Left hindlimb (tissue), 1 donor: ENCODE measurements at places on chromosomes 5 and 9.
A peak's percentile ranks its signal among the peaks of the same experiment; 100 is the strongest.

DNA sequence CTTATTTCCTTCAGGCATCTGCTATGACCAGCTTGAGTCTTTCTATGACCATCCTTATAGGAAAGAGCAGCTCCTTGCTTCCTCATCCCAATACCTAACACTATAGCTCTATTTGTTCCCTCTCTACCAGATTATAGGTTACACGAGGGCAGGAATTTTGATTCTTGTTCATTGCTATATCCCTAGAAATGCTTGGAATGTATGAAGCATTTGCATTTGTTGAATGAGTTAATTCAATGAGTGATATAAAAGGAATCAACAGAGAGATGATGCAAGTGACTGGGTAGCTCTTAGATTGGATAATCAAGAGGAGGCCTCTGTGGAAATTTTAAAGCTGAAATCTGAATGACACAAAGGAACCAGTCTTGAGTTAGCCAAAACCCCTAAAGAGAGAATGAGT is 13.9 kb downstream of the ZCCHC9 start:
- DNase-seq: no peak

DNA sequence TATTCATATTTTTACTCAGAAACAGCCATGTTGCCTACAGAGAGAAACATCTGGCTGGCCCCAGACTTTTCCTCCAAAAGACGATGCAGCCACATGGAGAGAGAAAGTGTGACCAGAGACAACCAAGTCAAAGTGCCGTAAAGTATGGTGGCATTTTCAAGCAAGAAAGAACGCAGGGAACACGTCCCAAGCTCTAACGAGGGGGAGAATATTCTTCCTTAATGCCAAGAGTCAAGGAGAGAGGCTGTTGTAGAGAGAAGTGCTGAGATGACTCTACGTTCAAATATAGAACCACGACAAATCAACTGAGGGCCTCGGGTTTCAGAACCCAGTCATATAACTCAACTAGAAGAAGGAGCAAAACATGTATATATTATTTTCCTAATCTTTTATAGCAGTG is 55.9 kb downstream of the FNBP1 start:
- DNase-seq: no peak

GRCh38 chr9:129495620-129496472 is 125.1 kb downstream of the C9orf50 start:
- peak; percentile 94 for DNase-seq

- no peak for DNase-seq
These were observed 128.5 kb upstream of the CDH10 start for GRCh38 chr5:24773261-24773660.

GRCh38 chr5:43017428-43017815 is 22.7 kb downstream of the ANXA2R start:
- peak; percentile 59 for DNase-seq

DNA sequence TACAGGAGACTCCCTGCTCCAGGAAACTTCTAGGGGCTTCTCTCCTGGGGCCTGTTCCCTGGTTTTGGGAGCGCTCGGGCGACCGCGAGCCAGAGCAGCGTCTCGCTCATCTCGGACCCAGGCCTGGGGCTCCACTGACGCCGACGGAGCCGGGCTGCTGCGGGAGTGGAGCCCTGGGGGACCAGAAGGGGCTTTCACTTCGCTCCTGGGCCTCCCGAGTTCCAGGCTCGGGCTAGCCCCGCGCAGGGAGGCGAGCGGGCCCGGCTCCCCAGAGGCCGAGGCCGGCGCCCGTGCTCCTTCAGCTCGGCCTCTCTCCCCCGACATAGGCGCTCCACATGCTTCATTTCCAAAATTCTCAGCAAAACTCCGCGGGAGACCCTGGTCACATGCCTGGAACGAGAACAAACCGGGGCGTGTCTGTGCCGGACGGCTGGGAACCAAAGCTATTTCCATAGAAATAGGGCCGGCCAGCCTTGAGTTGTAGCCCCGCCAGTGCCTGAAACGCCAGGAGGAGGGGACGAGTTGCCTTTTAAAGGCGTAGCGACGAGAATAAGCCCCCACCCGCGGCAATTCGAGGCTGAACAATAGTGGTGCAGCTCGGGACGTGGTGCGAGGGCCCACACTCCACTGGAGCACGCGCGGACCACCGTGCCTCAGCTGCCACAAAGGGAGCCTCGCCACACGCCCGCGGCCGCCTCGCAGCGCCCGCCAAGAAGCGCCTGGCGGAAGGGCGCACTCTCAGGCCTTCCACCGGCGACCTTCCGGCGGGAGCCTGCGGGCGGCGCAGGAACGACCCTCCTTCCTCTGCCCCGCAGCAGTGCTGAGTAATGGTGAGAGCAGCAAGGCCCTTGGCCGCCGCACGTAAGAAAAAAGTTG is 1.1 kb upstream of the G3BP1 start:
- peak; percentile 89 for DNase-seq
